ENCODE measurements at places on chromosomes 2 and 18. TPM values are rescaled to one million over a fixed set of nuclear protein-coding genes. Genes with fewer than 3 reads are reported as not detected.

ZSCAN30 gene
- total RNA-seq, result 11.9 TPM

GAL3ST2 gene
- not detected for total RNA-seq

DNER gene
- total RNA-seq, result not detected

MTCL1 gene
- 0.43 TPM for total RNA-seq

AQP12B gene
- not detected for total RNA-seq

ARHGEF33 gene
- total RNA-seq, result 0.47 TPM
